ENCODE measurements at places on chromosomes 5 and 9.
A peak's percentile ranks its signal among the peaks of the same experiment; 100 is the strongest.

- DNase-seq, result peak; percentile 46
Observed at GRCh38 chr9:125829743-125830142, 82.6 kb downstream of the PBX3 start.

- peak; percentile 93 for DNase-seq
Observed at GRCh38 chr9:8188723-8189407, 389.3 kb upstream of the DMAC1 start.

DNA sequence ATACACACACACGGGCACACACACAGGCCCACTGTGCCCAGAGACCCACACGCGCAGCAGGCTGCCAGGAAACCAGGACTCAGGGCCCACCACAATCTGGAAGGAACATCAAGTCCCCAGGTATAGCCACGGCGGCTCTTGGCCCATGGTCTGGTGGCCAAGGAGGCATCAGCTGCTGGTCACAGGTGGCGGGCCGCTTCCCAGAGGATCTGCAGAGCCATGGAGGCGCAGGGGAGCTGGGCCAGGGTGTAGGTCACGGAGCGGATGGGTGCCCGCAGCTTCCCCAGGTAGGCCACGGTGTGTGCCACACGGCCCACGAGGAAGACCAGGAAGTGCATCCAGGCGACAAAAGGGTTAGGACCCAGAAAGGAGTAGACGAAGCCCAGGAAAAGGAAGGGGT, 13.4 kb downstream of the PTGES start:
- no peak for DNase-seq

DNA sequence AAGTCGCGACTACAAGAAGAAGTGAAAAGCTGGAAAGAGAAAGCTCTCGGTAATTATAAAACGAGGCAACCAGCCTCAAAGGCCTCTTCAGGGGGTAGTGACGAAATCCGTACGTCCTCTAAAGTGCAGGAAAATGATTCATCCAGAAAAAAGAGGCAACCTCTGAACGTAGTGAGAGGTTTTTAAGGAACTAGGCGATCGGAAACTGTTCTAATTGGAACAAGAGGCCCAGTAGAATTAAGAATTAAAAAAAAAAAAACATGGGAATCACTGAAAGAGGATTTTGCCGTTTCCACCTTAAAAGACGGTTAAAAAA, 1.0 kb downstream of the CSNK1A1 start:
- no peak for DNase-seq

DNA sequence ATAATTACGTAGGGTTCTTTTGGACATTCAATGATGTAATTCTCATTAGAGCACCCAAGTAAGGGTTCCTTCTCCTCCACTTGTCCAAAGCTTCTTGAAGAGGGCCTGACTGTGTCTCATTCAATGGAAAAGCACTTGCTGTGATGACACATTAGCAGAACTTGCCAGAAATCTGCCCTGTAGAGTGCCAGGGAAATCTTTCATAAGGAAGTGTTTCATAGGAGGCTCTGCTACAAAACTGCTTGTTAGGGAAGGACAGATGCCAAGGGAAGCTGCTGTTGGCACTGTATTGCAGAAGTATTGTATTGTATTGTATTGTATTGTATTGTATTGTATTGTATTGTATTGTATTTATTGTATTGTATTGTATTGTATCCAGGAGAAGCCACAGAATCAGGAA, 45.5 kb upstream of the MPDZ start:
- no peak for DNase-seq

GRCh38 chr5:148778882-148779281, 47.5 kb upstream of the ADRB2 start:
- DNase-seq, result no peak

- DNase-seq, result no peak
Observed at GRCh38 chr5:106940301-106940846, 730.4 kb downstream of the EFNA5 start.

DNA sequence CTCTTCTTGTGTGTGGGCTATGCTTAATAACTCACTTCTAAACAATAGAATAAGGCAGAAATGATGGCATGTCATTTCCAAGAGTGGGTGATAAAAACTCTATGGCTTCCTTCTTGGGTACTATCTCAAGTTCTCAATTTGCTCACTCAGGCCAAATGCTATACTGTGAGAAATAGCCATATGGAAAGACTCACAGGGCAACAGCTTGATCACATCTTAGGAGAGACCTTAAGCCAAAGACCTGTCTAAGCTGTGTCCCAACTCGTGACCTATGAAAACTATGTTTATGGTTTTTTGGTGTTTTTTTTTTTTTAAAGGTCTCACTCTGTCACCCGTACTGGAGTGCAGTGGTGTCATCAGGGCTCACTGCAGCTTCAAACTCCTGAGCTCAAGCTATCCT, 2.1 kb upstream of the UIMC1 start:
- no peak for DNase-seq

DNA sequence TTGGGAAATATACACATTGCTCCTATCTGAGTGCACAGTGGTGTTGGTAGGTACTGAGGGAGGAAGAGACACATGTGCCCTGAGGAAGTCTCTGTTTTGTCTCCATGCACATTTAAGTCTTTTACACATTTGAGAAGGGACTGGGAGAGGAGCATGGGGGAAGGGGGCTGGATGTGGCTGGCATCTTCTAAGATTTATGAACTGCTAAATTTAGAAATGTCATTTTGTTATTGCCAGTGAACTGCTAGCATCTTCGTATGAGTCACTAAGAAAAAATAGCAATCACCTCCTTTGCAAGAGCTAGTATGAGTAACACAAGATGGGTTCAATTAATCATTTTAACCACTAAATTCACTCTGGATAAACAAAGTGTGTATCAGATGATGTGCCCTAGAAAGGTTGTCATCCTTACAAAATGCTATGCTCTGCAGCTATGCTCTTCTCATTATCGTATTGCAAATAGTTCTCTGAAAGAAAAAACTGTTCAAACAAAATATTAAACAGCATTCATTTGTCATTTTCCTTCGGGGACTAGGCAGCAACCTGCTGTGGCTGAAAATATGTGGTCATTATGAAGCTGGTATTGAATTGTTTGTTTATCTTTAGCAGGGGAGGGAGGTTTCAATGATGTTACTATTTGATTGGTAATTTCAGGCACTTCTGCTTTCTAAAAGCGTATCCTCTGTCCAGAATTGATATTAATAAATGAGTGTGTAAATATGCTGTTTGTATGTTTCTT, 236.5 kb downstream of the DMRTA1 start:
- DNase-seq, result no peak

DNA sequence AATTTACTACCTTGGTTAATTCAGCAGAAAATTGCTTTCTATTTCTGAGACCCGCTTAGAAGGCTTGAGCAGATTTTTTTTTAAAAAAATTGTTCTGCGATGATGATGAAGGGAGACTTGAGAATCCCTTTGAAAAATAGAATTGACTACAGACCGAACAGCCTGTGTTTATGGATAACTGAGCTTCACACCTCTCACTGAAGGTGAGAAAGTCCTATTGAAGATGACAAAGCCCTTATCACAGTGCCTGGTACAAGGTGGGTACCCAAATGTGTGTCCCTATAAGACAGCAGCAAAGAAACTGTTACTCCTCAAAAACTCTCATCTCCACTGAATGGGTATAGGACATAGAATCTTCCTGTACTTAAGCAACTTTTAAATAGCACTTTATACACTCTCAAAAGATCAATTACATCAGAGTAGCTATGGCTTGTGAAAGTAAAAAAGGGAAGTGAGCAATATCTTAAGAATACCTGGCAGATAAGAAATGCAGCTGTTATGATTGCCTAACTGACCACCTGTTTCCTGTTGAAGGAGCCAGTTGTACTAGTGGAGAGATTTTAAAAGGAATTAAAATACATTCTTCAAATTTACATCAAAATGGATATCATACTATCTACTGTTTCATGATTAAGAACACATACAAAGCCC, 419.7 kb downstream of the CHSY3 start:
- no peak for DNase-seq

- DNase-seq, result no peak
Observed at GRCh38 chr9:96320749-96321280, 18.8 kb upstream of the HSD17B3 start.

GRCh38 chr9:86749161-86749893, 198.0 kb downstream of the GAS1 start:
- DNase-seq, result peak; percentile 43

- DNase-seq, result no peak
Observed at GRCh38 chr5:33059081-33059480, 348.0 kb downstream of the NPR3 start.

DNA sequence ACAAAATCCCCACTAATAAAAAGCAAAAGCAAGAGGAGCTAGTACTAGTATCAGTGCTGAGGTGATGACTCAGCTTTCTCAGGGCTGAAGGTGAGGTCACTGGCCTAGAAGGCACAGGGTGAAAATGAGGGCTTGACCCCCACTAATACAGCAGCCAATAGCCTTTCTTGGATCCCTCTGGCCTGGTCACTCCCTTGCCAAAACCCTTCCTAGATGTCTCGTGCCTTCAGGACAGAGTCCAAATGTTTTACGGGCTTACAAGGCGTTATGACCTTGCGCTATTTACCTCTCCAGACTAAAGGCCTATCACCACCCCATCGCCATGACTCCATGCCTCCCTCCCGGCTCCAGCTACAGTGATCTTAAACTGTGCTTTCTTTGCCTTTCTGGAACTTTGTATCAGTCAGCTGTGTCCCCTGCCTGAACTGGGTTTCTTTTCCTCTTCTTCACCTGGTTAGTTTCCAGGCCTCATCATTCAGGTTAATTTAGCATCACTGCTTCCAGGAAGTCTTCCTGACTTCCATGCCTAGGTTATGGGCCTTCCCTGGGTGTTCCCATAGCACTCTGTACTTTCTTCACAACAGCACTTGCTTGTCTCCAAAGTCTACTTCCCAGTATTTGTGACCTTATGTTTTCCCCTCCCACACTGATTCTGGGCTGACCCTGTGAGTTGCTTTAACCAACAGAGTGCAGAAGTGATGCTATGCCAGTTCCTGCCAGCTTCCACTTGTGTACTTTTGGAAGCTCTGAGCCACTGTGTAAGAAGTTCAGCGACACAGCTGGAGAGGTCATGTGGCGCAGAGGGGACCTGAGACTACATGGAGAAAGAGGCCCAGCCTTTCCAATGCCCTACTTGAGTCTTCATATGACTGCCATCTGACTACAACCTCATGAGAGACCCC, 4.2 kb upstream of the DELE1 start:
- DNase-seq, result no peak

DNA sequence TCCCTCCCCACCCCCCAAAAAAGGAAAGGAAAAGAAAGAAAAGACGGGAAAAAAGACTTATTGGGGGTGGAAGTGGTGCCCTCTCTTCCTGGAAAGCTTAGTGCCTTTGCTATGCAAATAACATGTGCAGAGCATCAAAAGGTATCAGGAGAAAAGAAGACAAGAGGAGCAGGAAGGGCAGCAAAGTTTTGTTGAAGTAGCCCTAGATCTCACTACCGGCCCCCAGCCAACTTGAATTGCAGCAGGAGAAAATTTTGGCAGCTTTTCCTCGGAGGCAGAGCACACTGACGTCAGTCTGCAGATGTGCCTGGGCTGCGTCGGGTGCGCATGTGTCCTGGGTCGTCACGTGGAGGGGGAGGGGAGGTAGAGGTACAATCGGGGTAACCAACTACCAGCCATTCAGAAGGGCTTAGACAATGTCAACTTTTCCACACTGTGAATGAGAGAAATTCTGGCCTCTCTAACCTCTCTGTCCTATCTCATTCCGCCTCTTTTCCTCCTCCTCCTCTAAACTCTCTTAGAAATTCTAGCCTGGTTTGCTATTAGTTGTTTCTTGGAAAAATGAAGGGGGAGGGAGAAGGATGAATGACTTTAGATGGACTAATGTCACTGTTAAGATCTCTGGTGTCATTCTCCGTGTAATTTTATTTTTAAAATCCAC, at the start of gene ADAMTS6:
Gene ADAMTS6 (minus strand): TSS at position 286 of the 661 bp plus-strand sequence. CDS start 8,247 bp downstream, outside the sequence.
- DNase-seq, result peak; percentile 97

- no peak for DNase-seq
Observed at GRCh38 chr5:6717687-6718086, 4.5 kb downstream of the TENT4A start.

DNA sequence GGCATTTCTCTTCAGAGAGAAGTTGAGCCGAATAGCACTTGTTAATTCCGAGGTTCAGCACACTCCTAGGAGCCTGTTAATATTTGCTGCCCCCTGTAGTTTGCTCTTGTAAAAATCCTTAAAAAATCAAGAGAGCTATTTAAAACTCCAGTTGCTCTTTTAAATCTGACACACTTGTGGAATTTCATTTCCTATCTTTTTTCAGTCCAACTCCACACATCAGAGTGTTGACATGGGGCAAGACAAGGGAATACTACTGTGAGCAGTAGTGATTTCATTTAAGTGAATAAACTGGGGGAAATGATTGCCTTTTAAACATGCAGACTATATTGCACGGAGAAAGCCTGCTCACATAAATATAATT, 1096.3 kb upstream of the DMAC1 start:
- peak; percentile 83 for DNase-seq

DNA sequence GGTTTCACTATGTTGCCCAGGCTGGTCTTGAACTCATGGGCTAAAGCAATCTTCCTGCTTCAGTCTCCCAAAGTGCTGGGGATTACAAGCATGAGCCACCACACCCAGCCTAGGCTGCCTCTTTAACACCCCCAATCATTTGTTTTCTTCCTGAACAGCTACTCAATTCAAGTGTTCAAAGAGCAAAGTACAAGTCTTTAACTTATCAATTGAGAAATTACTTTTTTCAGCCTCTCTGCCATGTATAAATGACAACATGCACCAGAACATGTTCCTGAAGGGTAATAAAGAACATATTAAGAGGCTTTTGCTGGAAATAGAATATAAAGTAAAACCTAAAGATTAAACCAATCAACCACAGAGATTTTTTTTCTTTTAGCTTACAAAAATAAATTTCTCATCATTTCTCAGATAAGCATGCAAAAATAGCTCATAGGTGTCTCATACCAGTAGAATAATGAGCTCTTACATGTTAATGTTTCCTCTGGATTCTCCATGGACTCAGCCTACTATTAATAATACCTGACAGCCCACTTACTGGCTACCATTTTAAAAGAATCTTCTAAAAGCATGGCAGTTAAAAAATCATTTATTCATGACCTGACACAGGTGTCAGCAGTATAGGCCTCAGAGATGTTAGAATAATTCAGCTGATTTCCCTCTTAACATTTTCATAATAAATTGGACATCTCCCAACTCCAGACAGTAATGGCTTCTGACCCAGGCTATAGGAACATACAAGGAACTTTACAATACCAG, 60.0 kb downstream of the MCTP1 start:
- no peak for DNase-seq

DNA sequence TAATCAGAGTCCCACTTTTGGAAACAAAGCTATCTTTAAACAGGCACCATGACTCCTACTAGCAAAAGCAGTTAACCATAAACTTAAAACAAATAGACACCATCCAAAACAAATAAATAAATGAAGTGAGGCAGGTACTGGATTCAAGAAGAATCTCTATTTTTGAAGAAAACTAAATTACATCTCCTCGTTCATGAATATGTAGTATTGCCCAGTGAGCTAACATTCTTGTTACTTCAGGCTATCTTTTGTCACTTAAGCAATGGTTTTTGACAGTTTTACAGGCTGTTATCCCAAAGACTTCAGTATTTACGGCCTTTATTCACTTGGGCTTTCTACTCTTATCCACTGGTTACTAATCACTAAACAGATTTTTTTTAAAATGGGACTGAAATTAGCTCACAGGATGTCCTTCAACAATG, 242.5 kb downstream of the MLLT3 start:
- DNase-seq, result no peak
